RKO (cell line): ENCODE measurements at places on chromosomes 11 and 22.

DNA sequence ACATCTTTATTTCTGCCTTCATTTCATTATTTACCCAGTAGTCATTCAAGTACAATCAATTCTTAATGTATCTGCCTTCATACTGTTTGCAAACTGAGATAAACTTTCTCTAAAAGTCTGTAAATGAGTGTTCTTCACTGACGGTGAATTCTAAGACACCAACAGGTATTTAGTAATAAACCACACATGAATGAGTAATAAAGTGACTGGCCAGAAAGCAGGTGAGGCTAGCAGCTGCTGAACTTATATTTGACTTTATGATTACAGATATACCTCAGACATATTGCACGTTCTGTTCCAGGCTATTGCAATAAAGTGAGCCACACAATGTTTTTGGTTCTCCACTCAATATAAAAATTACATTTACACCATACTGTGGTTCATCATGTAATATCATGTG, 1894.0 kb upstream of the RAG2 start:
- DNase-seq, result no peak

- no peak for DNase-seq
These were observed 508.0 kb downstream of the NELL1 start for GRCh38 chr11:21177379-21177778.

- DNase-seq, result no peak
These were observed 115.2 kb upstream of the IGLL5 start for GRCh38 chr22:22772396-22772795.

DNA sequence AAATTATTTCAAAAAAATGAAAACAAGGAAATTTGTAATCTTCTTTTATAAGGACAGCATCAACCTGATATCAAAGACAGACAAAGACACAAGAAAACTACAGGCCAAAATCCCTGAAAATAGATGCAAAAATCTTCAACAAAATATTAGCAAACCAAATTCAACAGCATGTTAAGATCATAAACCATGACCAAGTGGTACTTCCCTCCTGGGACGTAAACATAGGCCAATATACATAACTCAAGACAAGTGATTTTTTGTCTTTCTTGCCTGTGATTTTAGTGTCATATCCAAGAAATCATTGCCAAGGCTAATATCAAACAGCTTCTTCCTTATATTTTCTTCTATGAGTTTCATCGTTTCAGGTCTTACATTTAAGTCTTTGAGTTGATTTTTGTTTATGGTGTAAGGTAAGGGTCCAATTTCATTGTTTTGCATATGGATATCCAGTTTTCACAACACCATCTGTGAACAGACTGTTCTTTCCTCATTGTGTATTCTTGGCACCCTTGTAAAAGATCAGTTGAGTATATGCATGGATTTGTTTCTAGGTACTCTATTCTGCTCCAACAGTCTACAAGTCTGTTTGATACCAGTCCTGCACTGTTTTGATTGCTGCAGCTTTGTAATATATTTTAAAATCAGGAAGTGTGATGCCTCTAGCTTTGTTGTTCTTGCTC, 50.0 kb downstream of the SBF2 start:
- no peak for DNase-seq

GRCh38 chr11:1230456-1231395, 7.9 kb downstream of the MUC5B start:
- no peak for DNase-seq
